ENCODE measurements at places on chromosomes 4 and X.

DNA sequence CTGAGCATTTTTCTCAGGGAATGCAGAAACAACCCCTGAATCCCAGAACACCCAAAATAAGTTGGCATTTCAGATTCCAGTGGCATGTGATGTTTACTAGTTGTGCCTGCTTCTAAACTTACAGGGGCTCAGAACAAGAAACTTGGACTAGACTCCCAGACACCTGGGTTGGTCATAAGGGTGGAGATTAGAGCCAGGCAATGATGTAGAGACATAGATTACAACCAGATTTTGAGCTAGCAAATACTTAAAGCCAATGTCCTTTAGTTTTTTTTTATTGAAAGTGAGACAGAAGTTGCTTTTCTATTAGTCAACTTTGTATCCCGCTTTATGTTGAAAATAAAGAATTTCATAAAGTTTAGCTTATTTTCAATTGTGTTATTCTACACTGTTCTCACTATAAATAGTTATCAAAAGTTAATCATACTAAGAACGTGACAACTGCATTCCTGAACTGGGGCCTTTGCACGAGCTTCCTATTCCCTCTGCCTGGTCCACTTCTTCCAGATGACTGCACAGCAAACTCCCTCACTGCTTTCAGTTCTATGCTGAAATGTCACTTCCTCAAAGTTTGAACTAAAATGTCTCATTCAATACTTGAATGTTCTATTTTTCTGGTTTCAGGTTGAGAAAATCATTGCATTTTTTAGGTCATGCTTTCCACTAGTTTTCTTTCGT lies 224.7 kb upstream of the PPP1R2C start:
- DNase-seq: no peak

GRCh38 chrX:71542825-71543224 lies 9.9 kb downstream of the OGT start:
- no peak for DNase-seq

GRCh38 chr4:70225824-70226223 lies at the start of gene FDCSP:
Gene FDCSP, plus strand, starts transcription at chr4:70226124. Its CDS starts 5,071 bp downstream, at chr4:70231195.
- DNase-seq: no peak

DNA sequence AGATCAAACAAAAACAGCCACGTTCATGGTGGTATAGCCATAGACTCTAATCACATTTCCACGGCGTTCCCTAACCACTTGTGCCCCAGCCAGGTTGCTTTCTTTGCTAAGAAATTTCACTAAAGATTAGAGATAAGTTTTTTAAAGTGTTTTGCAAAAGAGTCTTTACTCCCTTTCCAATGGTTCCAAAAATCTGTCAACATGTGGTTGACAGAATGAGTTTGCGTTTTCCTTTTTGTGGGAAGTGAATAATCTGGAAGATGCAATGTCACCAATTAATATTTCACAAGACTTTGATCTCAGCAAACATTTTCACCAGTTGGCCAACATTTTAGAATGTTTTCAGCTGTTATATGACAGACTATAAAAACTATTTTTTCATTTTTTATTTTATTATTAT lies 35.3 kb downstream of the CXCL1 start:
- DNase-seq: no peak

- no peak for DNase-seq
Measured at GRCh38 chr4:55020131-55020530, 105.3 kb downstream of the KDR start.

DNA sequence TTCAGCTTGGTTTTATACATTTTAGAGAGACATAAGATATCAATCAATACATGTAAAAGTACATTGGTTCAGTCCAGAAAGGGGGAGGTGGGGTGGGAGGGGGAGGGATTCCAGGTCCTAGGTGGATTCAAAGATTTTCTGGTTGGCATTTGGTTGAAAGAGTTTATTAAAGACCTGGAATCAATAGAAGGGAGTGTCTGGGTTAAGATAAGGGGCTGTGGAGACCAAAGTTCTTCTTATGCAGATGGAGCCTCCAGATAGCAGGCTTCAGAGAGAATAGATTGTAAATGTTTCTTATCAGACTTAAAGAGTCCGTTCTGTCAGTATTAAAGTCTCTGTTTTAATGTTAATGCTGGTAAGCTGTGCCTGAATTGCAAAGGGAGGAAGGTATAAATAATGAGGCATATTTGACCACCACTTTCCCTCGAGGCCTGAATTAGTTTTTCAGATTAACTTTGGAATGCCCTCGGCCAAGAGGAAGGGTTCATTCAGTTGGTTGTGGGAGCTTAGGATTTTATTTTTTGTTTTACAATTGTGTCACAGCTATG lies 169.9 kb downstream of the AASDH start:
- DNase-seq: no peak

DNA sequence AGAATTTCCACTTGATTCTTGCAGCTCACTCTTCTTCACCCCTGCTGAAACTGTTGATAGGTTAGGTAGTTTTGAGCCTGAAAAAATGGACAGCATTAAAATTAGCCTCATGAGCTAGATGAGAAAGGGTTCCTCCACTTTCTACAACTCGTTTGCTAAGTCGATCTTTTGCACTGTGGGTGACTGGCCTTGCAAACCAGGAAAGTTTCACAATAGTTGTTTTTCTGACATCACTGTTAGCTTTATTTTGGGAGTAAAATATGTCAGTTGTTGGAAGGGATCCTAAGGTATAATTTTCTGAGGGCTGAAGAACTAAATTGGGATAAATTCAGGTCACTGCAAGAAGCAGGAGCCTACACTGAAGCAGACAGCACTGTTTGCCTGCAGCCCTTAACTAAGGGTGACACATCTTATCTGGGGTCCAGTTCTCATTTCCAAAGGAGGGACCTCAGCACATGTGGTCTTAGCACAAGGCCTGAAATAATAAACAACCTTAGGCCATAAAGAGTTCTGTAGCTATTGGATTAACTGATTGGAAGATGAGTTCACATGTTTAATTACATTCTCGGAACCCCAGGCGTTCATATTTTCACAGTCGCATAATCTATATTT lies 29.1 kb downstream of the ANAPC4 start:
- DNase-seq: no peak

DNA sequence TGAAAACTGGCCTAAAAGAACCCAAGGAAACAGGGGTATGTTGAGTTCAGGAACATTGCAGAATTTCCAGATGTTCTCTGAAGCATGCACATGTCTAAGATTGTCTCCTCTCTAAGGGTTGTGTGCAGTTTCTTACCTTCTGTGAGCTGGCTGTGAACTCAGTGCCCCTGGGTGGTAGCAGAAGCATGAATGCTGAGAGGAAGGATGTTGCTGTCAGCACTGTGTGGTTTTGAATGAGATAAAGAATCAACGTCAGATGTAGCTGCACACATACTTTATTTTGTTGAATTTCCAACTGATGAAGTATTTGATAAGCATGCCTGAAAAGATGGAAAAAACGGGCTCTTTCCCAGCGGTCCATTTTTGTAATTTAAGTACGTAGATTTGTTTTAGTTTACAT lies 23.8 kb upstream of the CD38 start:
- no peak for DNase-seq

DNA sequence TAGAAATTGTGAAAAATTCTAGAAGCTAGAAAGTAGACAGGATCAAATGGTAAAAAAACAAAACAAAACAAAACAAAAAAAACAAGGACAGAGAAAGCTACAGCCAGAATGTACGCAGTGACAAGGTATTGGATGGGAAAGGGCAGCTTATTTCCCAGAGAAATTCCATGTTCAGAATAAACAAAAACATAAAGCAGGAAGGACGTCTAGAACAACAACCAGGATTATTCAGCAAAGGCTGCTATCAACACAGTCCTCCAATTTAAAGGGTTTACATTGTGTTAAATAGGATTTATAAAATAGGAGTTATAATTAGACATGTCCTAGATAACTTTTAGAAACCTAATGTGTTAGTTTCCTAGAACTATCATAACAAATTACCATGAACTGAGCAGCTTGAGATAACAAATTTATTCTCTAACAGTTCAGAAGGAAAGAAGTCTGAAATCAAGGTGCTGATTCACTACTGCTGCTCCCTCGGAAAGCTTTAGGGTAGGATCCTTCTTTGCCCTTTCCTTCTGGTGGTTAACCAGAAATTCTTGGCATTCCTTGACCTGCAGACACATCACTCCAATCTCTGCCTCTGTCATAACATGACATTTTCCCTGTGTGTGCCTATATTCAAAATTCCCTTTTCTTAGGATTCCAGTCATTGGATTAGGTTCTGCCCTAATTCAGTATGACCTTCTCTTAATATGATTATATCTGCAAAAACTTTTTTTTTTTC lies 175.6 kb downstream of the SNCA start:
- DNase-seq: no peak

DNA sequence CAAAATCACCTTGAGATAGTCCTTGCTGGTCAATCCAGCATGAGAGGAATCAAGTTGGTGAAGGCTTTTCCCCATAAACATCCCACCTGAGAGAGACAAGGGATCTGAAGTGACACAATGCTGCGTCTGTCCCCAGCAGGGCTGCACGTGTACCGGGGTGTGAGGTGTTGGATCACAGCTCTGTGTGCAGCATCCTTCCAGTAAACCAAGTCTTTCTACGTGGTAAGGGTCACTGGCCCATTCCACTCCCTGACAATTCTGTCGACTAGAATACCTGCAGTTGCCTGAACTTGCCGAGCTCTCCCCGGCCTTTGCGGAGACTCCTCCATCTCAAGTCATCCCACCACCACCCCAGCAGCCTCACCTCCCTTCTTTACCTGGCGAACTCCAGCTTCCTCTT lies 14.8 kb downstream of the HELT start:
- DNase-seq: no peak

DNA sequence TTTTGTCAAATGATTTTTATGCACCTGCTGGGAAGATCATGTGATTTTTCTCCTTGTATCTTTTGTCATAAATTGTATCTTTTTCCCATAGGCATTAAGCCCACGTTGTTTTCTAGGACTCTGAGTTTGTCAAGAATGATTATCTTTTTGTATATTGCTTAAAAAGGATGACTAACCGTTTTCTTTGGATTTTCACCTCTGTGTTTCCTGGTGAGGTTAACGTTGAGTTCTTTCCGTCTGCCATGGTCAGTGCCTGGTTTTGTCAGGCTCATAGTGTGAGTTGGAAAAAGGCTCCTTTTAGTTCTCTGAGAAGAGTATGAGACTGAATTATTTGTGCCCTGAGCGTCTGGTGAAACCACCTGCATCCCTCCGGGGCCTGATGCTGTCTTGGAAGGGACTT lies 21.9 kb downstream of the PCGF3 start:
- DNase-seq: no peak

Measured in putamen (tissue), 1 donor.